ENCODE measurements at places on chromosomes 7 and 10. TPM values are rescaled to one million over a fixed set of nuclear protein-coding genes. Genes with fewer than 3 reads are reported as not detected.

RTKN2 gene
- total RNA-seq = 0.05 TPM

IGFBP1 gene
- 197 TPM for total RNA-seq

SPDYE16 gene
- 0.62 TPM for total RNA-seq

CASP7 gene
- total RNA-seq = 9.7 TPM

OR9A2 gene
- total RNA-seq = not detected

GDF2 gene
- not detected for total RNA-seq

PRXL2A gene
- total RNA-seq = 54.9 TPM

FAS gene
- total RNA-seq = 43.4 TPM

DOCK1 gene
- 68.3 TPM for total RNA-seq

COL17A1 gene
- 0.42 TPM for total RNA-seq

FEZF1 gene
- not detected for total RNA-seq

CPEB3 gene
- total RNA-seq = 6.2 TPM
